ENCODE measurements at places on chromosomes 11 and 22. TPM values are rescaled to one million over a fixed set of nuclear protein-coding genes. Genes with fewer than 3 reads are reported as not detected.

Gene EHF
- 113 TPM for total RNA-seq

- no peak for DNase-seq
These were observed 125.1 kb downstream of the SERGEF start for GRCh38 chr11:17887779-17888178.

Gene CENPM
- total RNA-seq, result 6.1 TPM

GRCh38 chr22:19042285-19043120 is 79.7 kb downstream of the DGCR2 start:
- no peak for DNase-seq

GRCh38 chr11:16840951-16841350 is 102.5 kb downstream of the C11orf58 start:
- no peak for DNase-seq

DNA sequence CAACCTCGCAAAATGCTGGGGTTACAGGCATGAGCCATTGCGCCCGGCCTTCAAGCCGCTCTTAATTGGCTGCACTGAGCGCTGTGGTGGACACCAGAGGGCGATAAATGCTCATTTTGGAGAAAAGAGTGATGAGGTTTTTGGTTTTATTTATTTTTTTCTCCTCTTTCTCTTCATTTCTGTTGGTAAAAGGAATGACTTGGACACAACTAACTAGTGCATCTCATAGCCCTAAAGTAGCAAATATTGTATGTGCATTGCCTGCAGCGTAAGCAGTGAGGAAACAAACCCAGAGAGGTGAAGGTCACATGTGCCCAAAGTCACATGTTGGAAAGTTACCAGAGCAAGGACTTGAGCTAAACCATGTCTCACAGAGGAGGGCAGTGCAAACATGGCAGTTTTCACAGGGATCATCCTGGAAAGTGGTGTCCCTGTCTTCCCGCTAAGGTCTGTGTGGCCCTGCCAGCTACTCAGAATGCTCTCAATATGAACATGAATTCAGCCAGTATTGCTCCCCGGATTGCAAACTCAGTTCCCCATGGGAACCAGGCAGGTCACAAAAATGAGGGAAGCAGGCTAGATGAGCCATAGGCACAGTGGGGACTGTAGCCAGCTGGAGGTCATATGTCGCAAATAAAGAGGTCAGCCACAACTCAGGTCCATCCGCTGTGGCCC is 8.6 kb upstream of the CD82 start:
- peak; percentile 85 for DNase-seq

Gene ISX
- total RNA-seq, result not detected

Gene MALAT1
- 18,119 TPM for total RNA-seq

- peak; percentile 59 for DNase-seq
These were observed 71.1 kb downstream of the RPUSD4 start for GRCh38 chr11:126140201-126140925.

Gene CCDC83
- total RNA-seq, result not detected

DNA sequence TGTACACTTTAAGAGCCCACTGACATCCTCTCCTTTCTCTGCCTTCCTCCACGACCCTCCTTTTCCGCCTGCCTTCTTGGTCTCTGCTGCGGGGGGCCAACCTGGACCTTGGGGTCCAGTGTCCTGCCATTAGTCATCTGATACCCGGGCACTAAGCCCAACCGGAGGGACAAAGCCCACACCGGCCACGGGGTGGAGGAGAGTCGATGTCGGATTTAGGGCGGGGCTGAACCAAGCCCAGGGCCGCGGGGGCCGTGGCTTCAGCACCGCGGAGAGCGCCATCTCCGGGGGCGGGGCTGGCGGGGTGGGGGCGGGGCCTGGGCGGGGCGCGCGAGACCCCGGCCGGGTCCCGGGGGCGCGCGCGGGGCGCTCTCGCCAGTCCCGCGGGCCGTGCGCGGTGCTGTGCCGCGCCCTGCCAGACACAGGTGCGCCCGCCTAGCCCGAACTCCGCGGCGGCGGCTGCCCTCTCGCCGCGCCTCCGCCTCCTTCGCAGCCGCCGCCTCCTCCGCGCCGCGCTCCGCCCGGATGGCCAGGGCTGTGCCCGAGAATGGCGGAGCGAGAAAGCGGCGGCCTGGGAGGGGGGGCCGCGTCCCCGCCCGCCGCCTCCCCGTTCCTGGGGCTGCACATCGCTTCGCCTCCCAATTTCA is at the start of gene MAPK8IP1:
Gene MAPK8IP1 (plus strand): TSS at position 378 of the 647 bp plus-strand sequence. CDS start 170 bp downstream, at position 548.
- peak; percentile 62 for DNase-seq

DNA sequence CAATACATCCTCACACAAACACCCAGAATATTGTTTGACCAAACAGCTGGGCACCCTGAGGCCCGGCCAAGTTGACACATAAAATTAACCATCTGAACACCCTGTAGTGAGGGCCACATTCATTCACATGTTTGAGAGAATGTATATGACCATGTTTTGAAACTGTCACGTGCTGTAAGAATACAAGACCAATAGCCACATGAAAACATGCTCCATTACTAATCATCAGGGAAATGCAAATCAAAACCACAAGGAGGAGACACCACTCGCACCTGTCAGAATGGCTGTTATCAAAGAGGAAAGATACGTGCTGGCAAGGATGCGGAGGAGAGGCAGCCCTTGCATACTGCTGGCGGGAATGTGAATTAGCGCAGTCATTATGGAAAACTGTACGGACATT is 38.3 kb upstream of the IGSF9B start:
- DNase-seq, result no peak
